Thymus (tissue), 14 donors: ENCODE measurements at places on chromosomes 4 and X. TPM values are rescaled to one million over a fixed set of nuclear protein-coding genes. Genes with fewer than 3 reads are reported as not detected.

DNA sequence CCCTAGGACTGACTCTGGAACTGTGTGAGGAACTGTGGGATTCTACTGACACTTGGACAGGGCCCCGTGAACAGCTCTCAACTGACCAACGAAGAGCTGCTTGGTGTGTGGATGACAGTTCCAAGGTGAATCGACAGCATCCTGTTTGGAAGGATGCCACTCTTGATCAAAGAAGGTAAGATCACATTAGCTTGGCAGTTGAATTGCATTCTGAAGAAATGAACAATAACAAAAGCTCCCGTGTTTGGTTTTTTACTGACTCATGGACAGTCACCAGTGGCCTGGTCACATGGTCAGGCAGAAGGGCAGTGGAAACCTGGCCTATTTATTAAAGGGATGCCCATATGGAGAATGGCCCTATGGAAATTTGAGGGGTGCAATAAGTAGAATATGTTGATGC, 33.1 kb upstream of the GPR34 start:
- no peak overlapping the region for H3K4me3 ChIP-seq
- DNase-seq, result no peak
- H3K27ac ChIP-seq, result no peak overlapping the region

MAGED4B gene
- total RNA-seq, result 5.4 TPM

DNA sequence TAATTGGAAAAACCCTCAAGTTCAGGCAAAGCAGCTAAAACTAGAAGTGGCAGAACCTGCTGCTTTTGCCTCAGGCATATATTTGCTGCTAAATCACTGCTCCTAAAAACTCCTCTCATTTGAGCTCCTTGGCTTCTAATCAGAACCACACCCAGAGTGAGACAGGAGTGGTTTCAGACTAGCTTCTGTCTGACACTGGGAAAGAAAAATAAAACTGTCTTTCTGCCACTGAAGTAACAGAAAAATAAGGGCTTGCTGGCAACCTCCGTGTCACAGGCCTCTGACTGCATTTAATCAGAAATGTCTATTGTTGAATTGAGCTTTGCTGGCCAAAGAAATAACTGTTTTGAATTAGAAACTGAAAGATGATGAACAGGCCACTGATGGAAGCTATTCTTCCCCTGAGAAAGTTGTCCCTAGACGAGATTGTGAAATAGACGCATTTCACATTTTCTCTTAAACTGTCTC, 52.1 kb upstream of the RAP2C start:
- no peak overlapping the region for H3K4me3 ChIP-seq
- H3K27ac ChIP-seq, result no peak overlapping the region
- H3K4me1 ChIP-seq, result no peaks in the 10 kb centered on the region
- no peak for DNase-seq
- H3K27me3 ChIP-seq, result no peaks in the 10 kb centered on the region
- H3K36me3 ChIP-seq, result no peaks in the 10 kb centered on the region

GRCh38 chrX:30971774-30972603, 82.9 kb upstream of the TAB3 start:
- no peaks in the 10 kb centered on the region for H3K4me1 ChIP-seq
- no peak overlapping the region for H3K27ac ChIP-seq
- peak overlapping the region; percentile 15 for H3K4me3 ChIP-seq
- no peaks in the 10 kb centered on the region for H3K36me3 ChIP-seq

IL2RG gene
- total RNA-seq, result 91.6 TPM
